ENCODE measurements at places on chromosomes 12 and 14. TPM values are rescaled to one million over a fixed set of nuclear protein-coding genes. Genes with fewer than 3 reads are reported as not detected.

Gene DNAJC22
- 27.7 TPM for total RNA-seq

Gene FGF23
- not detected for total RNA-seq

Gene TMEM132C
- total RNA-seq = not detected

Gene INHBE
- total RNA-seq = 0.89 TPM

Gene EGLN3
- 13.6 TPM for total RNA-seq

Gene CISTR
- total RNA-seq = not detected

DNA sequence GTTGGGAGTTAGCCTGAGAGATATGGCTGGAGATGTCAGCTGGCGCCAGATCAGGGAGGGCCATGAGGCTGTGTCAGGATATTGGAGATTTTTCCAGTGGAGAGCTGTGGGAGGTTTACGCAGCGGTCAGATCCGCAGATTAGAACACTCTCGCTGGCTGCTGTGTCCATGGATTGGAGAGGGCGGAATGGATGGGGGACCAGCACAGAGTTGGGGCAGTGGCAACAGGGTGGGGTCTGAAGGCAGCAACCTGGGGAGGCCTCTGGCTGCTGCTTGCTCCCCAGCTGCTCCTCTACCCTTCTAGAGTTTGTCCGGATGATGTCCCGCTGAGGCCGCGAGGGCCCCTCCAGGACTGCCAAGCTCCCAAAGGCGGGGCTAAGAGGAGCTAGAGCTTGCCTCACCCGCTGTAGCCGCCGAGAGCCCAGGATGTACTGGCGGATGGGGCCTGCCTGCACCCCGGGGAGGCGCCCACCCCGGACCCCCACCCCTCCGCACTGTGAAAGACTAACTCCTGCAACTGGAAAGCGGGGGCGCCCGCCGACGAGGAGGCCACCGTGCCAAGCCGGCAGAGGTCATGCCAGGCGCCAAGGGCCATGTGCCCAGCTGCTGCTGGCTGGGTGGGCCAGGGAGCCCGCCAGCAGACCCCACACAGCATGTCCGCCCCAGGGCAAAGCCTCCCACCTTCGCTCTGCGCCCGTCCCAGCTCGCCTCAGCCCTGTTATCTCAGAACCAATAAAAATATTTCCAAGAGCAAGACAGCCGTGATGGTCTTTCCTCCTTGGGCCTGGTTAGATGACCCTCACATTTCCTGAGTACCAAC is 20.2 kb upstream of the MLEC start:
- no peak overlapping the region for H3K4me3 ChIP-seq
- H3K27ac ChIP-seq = no peak overlapping the region
- no peaks in the 10 kb centered on the region for H3K36me3 ChIP-seq
- peaks cover 25% of the 10 kb centered on the region for H3K4me1 ChIP-seq

DNA sequence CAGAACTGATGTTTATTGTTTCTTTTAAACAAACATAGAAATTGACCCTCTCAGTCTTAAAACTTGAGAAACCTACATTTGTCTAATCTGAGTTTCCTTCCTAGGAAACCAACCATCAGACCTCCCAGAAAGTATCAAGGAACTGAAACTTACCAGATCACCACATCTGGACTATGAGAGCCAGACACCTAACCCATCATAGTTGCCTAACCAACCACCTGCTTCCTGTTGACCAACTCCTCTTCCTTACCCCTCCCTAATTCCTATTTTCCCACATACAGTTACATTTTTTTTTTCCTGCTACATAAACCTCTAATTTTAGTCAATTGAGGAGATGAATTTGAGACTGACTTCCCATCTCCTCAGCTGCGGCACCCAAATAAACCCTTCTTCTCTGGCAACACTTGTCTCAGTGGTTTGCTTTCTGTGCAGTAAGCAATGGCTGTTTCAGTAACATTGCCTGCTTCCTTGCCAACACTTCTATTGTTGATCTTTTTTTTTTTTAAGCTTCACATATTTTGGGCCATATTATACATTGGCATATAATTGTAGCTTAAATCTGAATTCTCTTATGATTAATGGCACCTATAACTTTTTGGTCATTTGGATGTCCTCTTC is 34.3 kb downstream of the KLRD1 start:
- no peaks in the 10 kb centered on the region for H3K27me3 ChIP-seq
- peaks cover 20% of the 10 kb centered on the region for H3K4me1 ChIP-seq
- no peak overlapping the region for H3K27ac ChIP-seq
- no peak overlapping the region for H3K4me3 ChIP-seq
- no peak for DNase-seq

- peaks cover 26% of the 10 kb centered on the region for H3K27me3 ChIP-seq
- H3K27ac ChIP-seq = no peak overlapping the region
- no peaks in the 10 kb centered on the region for H3K36me3 ChIP-seq
These were observed 143.7 kb downstream of the ASCL4 start for GRCh38 chr12:107917912-107918800.

DNA sequence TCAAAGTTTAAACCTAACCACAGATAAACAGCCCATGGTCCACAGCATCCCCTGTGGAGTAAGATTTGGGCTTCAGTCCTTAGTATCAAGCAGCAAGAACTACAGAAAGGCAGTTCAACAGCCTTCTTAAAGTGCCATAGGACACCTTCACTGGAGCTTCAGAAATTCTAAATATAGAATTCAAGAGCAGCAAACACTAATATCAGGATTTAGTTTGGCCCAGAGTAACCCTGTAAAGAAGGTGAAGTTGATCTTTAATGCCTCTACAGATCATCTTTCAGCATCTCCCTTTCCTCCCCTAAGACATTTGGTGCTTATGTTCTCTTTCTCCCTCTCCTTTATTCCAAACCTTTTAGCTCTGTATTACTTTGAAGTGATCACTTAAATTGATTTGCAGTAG is 59.5 kb upstream of the ARHGAP5 start:
- no peaks in the 10 kb centered on the region for H3K27me3 ChIP-seq
- no peaks in the 10 kb centered on the region for H3K36me3 ChIP-seq
- H3K4me1 ChIP-seq = 0 out of 2 replicates have a peak, but pooled peaks cover 3% of the 10 kb centered on the region
- H3K4me3 ChIP-seq = no peak overlapping the region
- no peak for DNase-seq

GRCh38 chr12:124347805-124348658 is 53.1 kb downstream of the RFLNA start:
- H3K27ac ChIP-seq = no peak overlapping the region
- DNase-seq = no peak
